ENCODE measurements at places on chromosomes 6 and 20.

- no peak overlapping the region for H3K4me3 ChIP-seq
- no peaks in the 10 kb centered on the region for H3K36me3 ChIP-seq
- H3K27ac ChIP-seq = no peak overlapping the region
- no peak for DNase-seq
Measured at GRCh38 chr20:4235512-4236043, 220.2 kb upstream of the RNF24 start.

GRCh38 chr20:20548527-20549266 is 163.7 kb downstream of the RALGAPA2 start:
- H3K27me3 ChIP-seq = no peaks in the 10 kb centered on the region
- H3K36me3 ChIP-seq = peaks cover 13% of the 10 kb centered on the region
- no peak overlapping the region for H3K27ac ChIP-seq
- DNase-seq = no peak
- no peaks in the 10 kb centered on the region for H3K4me1 ChIP-seq
- H3K4me3 ChIP-seq = no peak overlapping the region

GRCh38 chr6:19866985-19867627 is 29.9 kb downstream of the ID4 start:
- H3K27ac ChIP-seq = no peak overlapping the region
- no peak for DNase-seq
- no peak overlapping the region for H3K4me3 ChIP-seq
- no peaks in the 10 kb centered on the region for H3K36me3 ChIP-seq
- H3K4me1 ChIP-seq = no peaks in the 10 kb centered on the region

GRCh38 chr6:40355532-40355931 is 231.6 kb downstream of the LRFN2 start:
- H3K27ac ChIP-seq = no peak overlapping the region
- no peaks in the 10 kb centered on the region for H3K27me3 ChIP-seq
- no peaks in the 10 kb centered on the region for H3K36me3 ChIP-seq
- no peak for DNase-seq

GRCh38 chr6:118965843-118966370 is 30.9 kb upstream of the MCM9 start:
- H3K36me3 ChIP-seq = no peaks in the 10 kb centered on the region
- no peak for DNase-seq
- no peak overlapping the region for H3K27ac ChIP-seq
- no peak overlapping the region for H3K4me3 ChIP-seq
- no peaks in the 10 kb centered on the region for H3K27me3 ChIP-seq

GRCh38 chr6:16244869-16245451 is 6.6 kb downstream of the GMPR start:
- no peaks in the 10 kb centered on the region for H3K27me3 ChIP-seq
- peaks cover 67% of the 10 kb centered on the region for H3K4me1 ChIP-seq
- no peak for DNase-seq
- H3K36me3 ChIP-seq = peaks cover 41% of the 10 kb centered on the region
- H3K27ac ChIP-seq = peak overlapping the region; percentile 97

GRCh38 chr20:2652724-2653555 is 508 bp downstream of the NOP56 start:
- peak; percentile 53 for DNase-seq
- peaks cover 45% of the 10 kb centered on the region for H3K36me3 ChIP-seq
- no peaks in the 10 kb centered on the region for H3K27me3 ChIP-seq

DNA sequence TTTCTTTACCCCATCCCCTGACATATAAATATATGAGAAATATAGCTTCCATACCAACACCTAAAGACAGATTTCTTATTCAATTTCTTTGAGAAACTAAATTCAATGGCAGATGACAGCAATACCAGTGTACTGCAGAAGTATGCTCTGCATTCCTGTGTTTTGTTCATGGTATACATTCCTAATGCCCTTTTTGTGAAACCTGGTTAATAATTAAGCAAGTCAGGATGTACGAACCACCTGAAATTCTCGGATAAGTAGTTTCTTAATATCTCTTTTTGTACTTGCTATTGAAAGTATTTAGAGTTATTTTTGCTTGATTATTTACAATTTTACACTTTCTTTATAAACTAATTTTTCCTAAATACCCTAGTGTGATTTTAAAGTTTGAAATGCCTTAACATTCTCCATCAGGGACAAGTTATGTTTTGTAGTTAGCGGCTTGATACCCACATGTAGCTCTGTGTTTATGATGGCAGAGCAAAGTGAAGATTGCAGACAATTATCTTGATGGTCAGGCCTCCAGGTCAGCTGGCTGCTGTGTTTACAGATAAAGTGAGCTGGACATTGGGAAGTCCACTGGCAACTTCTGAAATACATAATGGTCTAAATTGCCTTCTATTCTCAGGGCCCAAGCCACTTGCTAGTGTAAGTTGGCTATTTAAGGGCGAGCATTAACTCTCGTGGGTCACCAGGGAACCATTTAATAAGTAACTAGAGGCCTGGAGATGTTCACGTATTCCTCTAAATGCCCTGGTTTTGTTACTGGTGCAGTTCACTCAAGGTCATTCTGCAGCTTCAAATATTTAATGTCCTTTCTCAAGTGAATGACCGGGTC is 58.2 kb downstream of the PLCB1 start:
- H3K27ac ChIP-seq = no peak overlapping the region
- no peak overlapping the region for H3K4me3 ChIP-seq
- no peaks in the 10 kb centered on the region for H3K27me3 ChIP-seq
- peaks cover 15% of the 10 kb centered on the region for H3K4me1 ChIP-seq

DNA sequence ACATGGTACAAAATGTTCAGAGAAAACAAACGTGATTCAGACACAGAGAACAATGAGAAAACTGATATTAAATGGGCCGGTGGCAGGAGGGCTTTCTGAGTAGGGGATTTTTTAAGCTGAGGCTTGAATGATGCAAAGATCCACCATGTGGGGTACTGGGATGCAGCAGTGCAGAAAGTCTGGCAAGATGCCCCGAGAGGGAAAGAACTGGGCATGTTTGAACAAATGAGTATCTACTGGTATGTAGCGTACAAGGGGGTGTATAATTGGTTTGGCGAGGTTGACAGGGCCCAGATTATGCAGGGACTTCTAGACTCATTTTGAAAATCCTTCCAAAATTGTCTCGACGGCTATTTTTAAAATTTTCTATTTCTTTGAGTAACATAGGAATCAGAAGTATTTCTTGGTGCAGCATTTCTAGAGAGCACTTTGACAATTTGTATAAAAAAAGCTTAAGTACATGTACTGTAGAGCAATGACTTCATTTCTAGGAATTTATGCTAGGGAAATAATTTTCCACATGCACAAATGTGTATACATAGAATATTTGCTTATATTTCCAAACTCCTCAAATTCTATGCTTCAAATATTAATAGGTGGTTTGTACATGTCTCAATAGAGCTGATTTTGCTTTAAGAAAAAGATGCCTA is 119.6 kb upstream of the DOK5 start:
- H3K36me3 ChIP-seq = no peaks in the 10 kb centered on the region
- DNase-seq = no peak
- H3K27me3 ChIP-seq = no peaks in the 10 kb centered on the region
- no peak overlapping the region for H3K4me3 ChIP-seq

DNA sequence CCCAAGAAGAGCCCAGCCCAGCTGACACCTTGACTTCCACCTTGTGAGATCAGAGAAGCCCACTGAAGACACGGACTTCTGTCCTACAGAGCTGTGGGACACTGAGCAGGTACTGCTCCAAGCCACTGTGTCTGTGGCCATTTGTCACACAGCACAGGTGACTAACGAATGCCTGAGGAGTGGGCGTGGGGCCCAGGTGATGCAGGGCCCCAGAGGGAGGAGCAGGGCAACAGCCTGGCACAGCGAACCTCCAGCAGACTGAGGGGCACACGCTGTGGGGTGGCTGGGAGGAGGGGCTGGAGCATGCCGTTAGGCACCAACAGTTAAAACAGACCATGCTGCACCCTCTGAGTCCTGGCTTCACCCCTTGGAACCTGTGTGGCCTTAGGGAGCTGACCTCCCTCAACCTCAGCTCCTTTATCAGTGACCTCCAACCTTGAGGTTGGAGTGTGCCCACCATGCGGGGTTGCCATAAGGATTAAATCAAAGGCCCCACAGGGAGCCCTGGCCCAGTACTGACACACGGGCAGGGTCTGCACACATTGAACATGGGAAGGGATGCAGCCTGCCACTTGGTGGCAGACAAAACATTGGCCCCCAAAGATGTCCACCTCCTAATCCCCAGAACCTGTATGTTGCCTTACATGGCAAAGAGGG is 119.9 kb upstream of the CST7 start:
- H3K36me3 ChIP-seq = no peaks in the 10 kb centered on the region
- no peaks in the 10 kb centered on the region for H3K27me3 ChIP-seq
- no peaks in the 10 kb centered on the region for H3K4me1 ChIP-seq
- H3K4me3 ChIP-seq = no peak overlapping the region
- H3K27ac ChIP-seq = no peak overlapping the region

DNA sequence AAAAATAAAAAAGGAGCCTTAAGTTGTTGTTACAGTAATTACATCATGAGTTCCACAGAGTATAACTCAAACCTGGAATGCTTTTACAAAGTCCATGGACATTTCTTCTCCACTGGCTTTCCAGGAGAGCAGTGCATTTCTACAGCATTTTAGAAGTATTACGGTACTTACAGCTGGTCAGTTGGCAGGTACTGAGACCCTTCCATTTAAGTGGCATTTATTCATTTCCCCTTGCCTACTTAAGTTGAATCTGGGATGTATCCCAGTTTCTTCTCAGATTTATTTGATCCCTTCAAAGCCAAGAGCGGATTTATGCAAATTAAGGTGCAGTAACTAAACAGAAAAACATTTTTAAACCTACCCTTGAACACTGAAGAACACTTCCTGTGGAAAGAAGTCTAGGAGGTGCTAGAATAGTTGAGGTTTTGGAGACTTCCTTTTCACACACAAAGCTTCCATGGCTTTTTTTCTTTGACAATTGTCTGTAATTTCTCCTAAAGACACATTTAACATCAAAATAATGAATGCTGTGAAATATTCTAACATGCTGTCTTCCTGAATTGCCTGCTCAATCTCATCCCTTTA is 3.4 kb downstream of the PRDM13 start:
- no peak for DNase-seq
- H3K4me3 ChIP-seq = no peak overlapping the region
- peaks cover 98% of the 10 kb centered on the region for H3K27me3 ChIP-seq
- no peak overlapping the region for H3K27ac ChIP-seq

DNA sequence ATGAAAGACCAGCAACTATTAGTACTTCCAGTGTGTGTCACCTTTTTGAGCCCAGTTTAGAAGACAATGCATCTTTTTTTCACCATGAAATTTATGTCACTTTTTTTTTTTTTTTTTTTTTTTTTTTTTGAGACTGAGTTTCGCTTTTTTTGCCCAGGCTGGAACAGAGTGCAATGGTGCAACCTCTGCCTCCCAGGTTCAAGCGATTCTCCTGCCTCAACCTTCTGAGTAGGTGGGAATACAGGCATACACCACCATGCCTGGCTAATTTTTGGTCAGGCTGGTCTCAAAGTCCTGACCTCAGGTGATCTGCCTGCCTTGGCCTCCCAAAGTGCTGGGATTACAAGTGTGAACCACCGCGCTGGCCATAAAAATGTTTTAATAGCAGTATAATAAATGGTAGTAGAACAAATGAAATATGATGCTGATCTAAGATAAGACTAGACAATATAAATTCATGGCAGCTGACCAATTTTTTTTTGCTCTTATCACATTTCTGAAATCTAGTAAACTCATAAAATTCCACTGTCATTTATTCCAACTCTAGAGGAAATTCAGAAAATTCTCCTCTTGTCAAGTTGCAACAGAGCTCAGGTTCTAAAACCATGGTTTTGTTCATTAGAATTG is 21.3 kb downstream of the NHSL1 start:
- H3K4me1 ChIP-seq = no peaks in the 10 kb centered on the region
- H3K4me3 ChIP-seq = no peak overlapping the region
- no peaks in the 10 kb centered on the region for H3K27me3 ChIP-seq
- no peaks in the 10 kb centered on the region for H3K36me3 ChIP-seq
- no peak overlapping the region for H3K27ac ChIP-seq
